ENCODE measurements at places on chromosomes 2 and 18.

DNA sequence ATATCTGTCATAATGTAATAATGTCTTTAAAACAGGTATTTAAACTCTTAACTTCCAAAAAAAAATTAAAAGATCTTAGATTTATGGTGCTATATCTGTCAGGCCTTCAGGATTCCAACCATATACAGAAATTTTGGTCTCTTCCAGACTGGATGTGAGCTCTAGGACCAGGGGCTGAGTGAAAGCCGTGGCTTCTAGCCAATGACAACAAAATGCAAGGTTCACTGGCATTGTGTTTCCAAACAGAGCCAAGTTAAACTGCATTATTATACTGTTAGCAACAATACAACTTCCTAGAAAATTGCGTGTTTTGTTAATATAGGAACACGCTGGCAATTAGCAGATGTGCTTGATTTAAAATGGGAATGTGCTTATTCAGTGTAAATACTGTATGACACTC lies 809.8 kb upstream of the SOX11 start:
- no peak for DNase-seq

GRCh38 chr2:100640431-100641124 lies 77.8 kb downstream of the PDCL3 start:
- DNase-seq, result no peak

DNA sequence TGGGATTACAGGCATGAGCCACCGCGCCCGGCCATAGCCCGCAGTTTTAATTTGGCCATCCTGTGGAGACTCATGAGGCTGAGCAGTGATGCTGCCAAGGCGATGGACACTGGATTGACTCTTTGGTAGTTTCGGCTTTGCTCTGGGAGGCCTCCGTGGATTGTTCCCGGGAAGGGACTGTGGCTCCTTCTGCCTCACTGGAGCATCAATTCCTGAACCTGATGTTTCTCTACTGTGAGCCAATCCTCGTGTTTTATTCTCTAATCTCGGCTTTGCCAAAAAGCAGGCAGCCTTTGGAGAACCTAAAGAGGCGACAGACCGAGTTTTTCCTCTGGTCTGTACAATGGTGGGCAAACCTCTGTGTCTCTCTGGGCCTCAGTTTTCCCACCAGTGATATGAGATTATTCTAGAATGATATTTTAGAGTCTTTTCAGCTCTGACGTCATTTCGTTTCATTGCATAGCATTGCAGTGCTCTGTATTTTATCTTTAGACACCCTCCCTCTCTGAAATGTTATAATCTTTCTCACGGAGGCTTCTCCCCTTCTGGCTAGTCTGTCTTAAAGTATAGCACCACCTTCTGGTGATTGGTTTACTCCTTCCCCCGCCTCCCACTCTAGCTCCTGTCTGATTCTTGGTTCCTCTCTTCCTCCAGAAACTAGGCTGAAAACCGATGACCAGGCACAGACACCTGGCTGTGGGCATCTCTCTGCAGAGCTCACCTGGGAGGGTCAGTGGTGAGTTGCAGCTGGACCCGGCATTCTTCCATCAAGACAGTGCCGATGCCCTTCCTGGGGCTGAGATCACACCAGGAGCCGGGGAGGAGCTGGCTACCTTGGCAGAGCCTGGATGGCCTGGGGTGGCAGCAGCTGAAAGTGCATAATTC lies 341.3 kb downstream of the MYCN start:
- DNase-seq, result peak; percentile 1

DNA sequence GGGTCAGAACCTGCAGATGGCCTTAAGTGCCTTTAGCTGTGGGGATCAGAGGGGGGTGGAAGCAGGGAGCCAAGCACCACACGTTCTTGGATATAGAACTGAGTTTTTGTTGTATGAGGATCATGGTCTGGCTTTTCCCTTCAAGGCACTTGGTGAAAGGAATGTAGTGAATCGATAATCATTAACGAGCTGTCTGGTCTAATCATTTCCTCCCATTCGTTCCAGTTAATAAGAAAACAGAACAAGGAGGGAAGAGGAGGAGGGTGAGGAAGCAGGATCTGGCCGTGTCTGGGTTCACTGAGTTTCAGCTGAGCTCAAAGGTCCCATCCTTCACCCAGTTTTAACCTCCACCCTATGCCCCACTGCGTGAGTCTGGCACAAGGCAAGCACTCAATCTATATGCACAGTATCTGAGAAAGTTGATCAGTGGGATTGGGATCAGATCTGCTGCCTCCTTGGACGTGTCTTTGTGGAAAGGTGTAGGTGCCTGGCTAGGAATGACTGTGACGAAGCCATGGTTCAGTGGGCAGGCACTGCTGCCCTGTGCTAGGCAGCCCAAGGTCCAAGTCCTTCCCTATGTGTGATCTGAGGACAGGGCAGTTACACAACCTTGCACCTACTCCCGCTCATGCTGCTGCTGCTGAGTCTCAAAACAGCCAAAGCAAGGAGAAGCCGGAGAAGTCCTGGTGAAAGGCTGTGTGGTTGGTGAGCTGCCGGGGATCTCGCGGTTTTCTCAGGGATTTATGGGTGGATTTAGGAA lies 54.8 kb downstream of the GALNT14 start:
- DNase-seq, result no peak

DNA sequence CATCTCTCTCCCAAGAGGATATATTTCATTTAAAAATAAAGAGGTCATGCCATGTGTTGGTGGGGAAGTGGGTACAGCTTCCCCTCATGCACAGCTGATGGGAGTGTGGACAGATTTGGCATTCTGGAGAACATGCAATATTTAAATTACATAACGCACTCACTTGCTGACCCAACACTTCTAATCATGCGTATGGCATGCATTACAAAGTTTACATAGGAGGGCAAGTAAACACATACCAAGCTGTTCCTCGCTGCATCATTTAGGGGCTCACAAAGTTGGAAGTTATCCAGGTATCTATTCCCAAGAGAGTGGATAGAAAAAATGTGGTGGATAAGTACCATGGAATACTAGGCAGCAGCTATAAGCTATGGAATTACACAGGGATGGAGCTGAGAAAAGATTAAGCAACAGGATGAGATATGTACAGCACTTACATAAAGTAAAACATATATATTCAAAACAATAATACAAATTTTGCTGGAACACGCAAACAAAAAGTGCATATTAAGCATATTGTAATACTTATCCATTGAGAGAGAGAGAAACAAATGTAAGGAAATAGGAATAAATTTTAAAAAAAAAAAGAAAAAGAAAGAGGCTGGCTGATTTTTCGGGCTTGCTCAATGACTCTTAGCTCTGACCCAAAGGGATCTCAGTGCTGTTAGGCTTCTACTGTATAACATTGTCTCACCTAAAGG lies 11.0 kb downstream of the CYP1B1 start:
- DNase-seq, result no peak

- no peak for DNase-seq
Observed at GRCh38 chr2:152510621-152511020, 175.6 kb downstream of the FMNL2 start.

- DNase-seq, result no peak
Observed at GRCh38 chr2:234161932-234162331, 111.4 kb downstream of the SPP2 start.

DNA sequence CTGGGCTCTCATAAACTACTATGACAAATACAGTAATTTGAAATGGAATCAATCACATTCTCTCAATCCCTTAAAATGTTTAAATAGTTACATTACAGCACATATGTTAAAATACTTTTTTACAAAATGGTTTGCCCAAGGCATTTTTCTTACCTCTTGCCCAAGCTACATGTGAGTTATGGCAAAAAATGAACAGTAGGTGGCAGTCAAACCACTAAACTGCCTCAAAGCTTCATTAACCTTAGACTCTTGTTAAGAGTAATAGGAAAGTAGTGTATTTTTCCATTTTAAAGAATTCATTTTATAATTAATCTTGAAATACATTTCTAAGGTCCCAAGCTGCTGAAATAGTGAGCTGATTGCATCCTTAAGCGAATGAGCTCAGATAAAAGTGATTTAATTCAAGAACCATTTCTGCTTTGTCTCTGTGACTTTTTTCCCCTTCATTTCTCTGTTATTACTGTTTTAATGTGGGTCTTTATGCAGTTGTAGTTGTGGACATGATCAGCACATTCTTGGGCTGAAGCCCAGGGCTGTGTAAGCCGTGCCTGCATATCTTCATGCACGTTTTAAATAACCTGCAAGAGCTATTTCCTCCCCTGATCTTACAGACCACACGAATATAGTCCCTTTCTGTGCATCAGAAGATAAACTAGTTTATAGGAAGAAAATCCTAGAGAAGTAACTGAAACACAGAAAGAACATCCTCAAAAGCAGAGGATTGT lies 311.8 kb downstream of the LNPK start:
- no peak for DNase-seq

GRCh38 chr2:176339208-176339607 lies 70.0 kb downstream of the MTX2 start:
- no peak for DNase-seq

GRCh38 chr2:20649576-20649975 lies 1.3 kb downstream of the HS1BP3 start:
- DNase-seq, result no peak

GRCh38 chr2:218567797-218568189 lies 358 bp downstream of the USP37 start:
- peak; percentile 32 for DNase-seq

DNA sequence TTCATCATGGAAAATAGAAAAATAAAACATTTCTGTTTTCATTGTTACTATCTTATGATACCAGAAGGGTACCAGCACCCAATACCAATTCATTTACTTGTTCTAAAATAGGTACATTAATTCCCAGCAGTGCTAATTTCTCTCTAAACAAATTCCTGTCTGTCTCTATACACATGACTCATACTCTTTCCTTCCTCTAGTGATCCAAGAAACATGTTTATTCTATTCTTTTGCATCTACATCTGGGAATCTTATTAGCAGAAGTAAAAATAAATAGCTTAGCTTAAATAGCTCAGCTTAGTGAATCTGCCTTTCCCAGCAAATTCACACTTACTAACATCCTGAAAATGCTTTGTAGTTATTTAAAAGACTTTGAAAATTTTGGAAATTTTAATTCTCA lies 84.5 kb upstream of the MAPRE2 start:
- no peak for DNase-seq

DNA sequence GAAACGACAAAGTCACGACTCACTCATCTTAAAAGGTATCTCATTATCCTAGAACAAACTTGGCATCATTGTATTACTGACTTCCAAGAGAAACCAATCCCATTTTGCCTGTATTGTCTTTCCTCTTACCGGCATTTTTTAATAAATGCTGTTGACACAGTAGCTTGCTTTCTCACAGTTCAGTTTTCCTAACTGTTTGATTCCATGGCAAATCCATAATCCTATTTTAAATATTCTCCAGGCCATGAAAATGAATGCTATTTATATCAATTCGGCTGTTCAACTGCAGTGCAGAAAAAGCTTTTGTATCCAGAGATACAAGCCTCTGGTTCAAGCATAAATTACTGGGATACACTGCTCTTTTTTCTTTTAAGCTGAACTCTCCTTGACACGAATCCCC lies 1241.9 kb downstream of the DPP10 start:
- no peak for DNase-seq

GRCh38 chr18:74841248-74841647 lies 243.6 kb downstream of the ZNF407 start:
- no peak for DNase-seq

- DNase-seq, result no peak
Observed at GRCh38 chr18:22179174-22179573, 9.8 kb downstream of the GATA6 start.

DNA sequence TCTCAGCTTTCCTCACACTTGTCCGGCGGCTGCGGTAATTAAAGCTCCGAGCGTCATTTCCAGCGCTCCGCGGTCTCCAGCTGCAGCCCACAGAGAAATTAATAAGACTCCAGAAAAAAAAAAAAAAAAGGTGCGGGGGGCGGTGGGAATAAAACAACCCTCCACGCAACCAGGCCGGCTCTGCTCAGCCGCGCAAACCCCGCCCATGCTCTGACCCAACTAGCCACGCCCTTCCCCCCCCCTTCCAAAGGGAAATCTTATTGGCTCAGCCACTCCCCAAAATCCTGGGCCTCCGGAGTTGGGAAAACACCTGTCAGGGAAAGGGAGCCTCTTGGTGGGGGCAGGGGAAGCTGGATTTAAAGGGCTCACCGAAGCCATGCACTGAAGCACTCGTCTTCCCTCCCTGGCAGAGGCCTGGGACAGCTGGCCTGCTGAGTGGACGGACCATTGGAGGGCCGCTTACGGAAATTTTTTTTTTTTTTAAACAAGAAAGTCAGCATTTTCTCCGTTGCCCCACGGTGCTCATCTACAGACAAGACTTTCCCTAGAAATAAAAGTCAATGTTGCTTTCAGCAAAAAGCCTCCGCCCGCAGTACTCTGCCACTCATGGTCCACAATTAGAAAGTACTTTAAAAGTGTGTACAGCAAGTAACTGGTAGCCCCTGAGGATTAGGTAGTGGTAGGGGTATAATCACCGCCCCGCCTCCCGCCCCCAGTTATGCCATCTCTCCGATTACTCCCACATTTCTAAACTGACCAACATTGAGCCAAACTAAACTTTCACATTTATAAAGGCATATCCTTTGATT lies 674 bp upstream of the ERBB4 start:
- no peak for DNase-seq

DNA sequence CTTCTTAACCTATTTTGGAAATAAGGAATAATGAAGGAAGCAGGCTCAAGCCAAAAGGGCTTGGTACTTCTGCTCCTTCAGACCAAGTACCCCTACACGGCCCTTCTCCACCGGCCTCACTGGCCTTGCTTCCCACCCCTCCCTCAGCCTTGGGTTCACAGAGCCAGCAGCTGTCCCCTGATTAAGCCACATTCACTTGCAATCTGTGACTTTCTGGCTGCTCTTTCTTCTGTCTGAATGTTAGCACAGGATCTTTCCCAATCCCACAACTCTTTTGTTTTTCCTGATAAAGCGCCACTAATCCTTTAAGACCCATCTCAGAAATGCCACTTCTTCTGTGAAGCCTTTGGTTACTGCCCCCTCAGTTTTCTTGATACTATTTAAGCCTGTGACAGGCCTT lies 52.4 kb downstream of the REEP1 start:
- no peak for DNase-seq

DNA sequence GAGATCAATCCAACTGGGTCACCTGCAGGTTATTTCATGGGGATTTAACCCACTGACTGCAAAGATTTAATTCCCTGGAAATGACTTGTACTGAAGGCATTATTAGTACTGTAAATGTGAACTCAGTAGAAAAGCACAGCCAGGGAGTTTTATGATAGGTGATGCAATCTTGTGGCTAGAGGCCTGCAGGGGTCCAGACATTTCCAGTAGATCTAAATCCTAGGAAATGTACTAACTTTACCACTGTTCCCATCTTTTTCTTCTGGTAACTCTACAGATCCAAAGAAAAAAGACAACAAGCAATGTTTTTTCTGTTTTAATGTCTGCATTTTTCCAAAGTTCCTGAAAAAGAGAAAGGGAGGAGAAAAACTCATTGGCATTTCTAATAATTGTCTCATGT lies 500.1 kb downstream of the ARHGAP15 start:
- no peak for DNase-seq

GRCh38 chr18:55356815-55357214 lies 231.2 kb downstream of the TCF4 start:
- DNase-seq, result no peak

GRCh38 chr2:73827018-73827417 lies 1.7 kb upstream of the STAMBP start:
- DNase-seq, result no peak

DNA sequence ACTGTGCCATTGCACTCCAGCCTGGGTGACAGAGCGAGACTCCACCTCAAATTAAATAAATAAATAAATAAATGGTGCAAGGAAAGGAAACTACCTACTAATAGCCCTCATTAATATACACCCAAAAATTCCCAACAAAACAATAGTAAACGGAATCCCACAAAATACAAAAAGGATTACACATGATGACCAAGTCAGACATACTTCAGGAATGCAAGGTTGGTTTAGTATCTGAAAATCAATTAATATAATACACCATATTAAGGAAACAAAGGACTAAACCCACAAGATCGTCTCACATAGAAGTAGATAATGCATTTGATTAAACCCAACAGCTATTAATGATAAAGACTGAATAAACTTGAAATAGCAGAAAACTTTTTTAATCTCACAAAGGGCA lies 307.4 kb downstream of the TGIF1 start:
- DNase-seq, result no peak
